Stimulated activated CD4-positive, alpha-beta T cell treated with anti-CD3 and anti-CD28 coated beads, Interleukin-1b, Interleukin-23, amount 100 ng/mL, for 48 hours (primary cell): ENCODE measurements at places on chromosomes 16 and 17.

DNA sequence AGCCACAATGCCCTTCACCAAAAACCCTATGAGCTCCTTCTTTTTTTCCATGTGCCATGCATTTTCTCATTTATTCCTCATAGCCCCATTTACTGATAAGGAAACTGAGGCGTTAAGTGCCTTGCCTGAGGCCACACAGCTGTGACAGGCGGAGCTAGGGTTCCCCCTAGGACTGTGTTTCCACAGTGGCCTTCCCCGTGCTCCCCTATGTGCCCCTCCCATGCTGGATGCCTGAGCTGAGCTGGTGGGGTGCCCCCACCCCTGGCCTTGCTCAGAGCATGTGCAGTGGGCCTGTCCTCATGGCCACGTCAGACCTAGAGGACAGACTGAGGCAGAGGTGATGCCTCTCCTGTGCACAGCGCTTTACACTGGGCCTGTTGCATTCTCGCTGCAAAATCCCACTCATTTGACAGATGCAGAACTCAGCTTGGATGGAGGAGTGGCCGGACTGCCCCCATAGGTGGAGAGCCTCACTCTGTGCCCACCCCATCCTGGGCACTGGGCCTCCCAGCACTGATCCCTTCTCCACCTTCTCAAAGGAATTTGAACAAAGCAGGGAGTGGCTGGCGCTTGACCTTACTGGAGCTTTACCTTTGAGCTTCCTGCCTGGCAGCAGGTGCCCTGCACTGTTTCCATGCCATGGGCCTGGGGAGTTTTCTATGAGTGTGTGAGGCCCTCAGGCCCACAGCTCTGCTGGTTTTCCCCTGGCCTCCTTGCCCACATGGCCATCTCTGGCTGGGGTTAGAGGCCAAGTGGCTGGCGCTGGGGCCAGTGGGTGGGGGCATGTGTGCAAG is 2.6 kb downstream of the MAP2K3 start:
- peak; percentile 35 for DNase-seq

DNA sequence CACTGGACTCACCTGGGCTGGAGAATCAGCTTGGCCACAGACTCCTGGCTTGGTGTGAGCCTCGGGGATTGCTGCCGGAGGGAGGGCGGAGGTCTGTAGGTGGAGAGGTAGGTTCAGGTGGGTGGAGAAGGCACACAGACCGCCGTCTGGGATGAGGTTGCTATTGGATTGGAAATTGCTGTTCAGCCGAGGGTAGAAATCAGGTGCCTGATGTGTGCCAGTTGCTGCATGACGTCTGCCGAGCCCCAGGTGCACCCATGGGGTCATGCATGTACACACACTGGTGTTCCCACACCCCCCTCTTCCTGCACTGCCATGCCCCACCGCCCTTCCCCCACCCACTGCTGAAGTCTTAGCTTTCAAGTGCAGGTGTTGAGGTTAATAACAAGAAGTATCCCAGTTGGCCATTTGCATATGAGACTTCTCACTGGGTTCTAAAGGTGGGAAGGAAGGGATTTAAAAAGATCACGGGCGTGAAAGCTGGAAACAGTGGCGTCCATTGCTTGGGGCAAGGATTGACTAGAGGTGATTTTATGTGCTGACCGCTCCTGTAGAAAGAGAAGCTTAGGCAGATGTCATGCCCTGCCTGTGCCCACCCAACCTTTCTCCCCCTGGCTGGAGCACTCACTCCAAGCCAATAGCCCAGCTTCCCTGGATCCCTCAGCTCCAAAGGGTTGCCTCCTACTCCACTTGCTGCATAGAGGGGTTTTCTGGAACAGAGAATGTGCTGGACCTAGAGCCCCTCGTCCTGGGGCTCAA is 193.6 kb downstream of the CCDC182 start:
- DNase-seq, result no peak

- DNase-seq, result no peak
Measured at GRCh38 chr16:75222271-75222783, 3.5 kb downstream of the CTRB1 start.

DNA sequence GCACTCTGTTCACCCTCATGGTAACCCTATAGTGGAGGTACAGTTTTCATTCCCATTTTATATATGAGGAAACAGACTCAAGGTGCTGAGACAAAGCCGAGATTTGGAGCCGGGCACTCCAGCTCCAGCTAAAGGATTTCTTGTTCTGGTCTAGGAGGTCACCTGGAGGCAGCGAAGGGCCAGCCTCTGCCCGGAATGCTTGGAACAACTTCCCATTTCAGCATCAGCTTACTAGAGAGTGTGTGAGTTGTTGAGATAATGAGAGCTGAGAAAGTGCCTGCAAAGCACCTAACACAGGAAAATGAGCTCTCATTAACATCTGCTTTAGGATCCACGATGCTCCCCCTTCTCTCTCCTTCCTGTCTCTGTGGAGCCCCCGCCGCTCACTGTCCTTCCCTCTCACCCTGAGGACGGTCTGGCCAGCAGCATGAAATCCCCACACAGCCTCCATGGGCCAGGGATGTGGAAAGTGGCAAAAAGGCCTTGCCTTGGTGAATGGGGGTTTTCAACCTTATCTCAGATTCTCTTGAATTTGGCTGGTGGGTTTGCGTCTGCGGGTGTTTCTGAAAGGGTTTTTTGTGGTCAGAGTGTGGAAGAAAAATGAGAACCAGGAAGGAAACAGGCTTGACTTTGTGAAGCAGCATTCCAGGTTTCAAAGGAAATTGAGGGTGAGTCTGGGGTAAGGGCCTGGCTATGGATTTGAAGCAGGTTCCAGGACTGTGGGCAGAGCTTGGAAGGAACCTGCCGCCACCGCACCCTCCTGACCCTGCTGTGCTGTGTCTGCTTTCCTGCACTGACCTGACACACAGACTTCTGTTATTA is 178.7 kb downstream of the FOXL1 start:
- DNase-seq, result no peak

GRCh38 chr17:41065829-41066624 is at the start of gene KRTAP2-4:
TSS of gene KRTAP2-4 (minus strand) at chr17:41065879. CDS start at chr17:41065845, 34 bp downstream.
- no peak for DNase-seq

GRCh38 chr17:63589646-63590045 is 11.0 kb upstream of the TACO1 start:
- no peak for DNase-seq

DNA sequence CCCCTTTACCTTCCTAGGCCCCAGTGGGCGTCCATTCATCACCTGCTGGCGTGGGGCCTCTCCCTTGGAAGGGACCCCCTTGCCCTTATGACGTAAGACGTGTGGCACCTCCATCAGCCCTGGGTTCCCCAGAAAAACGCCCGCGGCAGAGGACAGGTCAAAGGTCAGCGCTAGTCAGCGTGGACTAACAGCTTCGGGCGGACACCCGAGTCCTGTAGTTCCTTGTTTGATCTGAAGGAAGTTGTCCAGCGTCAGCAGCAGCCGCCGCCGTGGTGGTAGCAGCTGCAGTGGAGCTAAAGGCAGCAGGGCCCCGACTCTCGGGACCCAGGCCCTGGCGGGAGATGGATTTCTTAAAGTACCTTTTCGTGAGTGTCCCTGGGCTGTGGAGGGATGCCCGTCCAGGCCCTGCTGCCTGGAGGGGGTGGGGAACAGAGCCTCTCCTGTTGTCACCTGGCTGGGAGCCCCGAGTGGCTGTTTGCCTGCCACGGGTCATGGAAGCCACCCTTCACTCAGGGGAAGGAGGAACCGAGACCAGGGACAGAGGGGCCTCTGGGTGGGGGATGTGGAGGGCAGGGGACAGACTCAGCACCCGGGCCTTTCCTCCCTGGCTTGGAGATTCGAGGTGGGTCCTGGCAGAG is 123.6 kb downstream of the OR1D5 start:
- no peak for DNase-seq

- no peak for DNase-seq
Measured at GRCh38 chr17:82527898-82528297, 8.4 kb downstream of the FOXK2 start.
